ELR (cell line): ENCODE measurements at places on chromosomes 2 and 18.
A peak's percentile ranks its signal among the peaks of the same experiment; 100 is the strongest.

GRCh38 chr2:210561475-210561874 lies 5.1 kb downstream of the CPS1 start:
- no peak for DNase-seq

GRCh38 chr18:69961718-69962117 lies 14.0 kb upstream of the CD226 start:
- DNase-seq = no peak

- DNase-seq = no peak
Measured at GRCh38 chr2:39541011-39541930, 104.2 kb upstream of the MAP4K3 start.

DNA sequence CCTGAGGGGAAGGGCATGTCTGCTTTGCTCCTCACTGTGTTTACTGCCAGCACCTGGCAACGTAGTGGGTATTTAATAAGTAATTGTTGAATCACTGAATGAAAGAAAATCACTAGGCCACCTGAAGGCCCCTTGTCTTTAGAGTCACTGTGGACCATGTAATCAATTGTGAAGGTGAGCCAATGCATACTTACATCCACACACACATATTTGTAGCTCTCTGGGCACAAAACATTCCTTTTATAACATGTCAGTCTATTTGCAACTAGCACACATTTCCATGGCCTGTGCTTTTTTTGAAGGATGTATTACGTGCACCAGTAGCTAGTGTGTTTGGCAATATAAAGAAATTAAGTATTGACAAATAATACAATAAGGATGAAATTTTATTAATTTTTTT lies 11.2 kb downstream of the ATP8B1 start:
- no peak for DNase-seq

DNA sequence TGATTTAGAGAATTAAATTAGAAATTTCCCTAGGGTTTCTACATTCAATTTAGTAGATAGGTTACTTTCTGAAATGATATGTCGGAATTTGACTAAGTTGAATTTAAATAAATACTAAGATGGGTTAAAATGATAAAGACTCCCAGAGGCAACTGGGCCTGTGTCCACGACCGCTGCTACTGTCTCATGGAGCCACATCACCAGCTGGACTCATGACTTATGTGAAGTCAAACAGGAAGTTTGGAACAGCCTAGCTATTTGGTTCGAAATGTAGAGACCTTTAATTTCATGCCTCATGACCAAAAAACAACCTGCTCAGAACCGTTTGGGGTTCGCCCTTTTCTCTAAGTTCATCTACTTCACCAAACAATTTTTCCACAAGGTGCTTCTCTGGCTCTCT lies 22.2 kb downstream of the GRHL1 start:
- DNase-seq = peak; percentile 32

DNA sequence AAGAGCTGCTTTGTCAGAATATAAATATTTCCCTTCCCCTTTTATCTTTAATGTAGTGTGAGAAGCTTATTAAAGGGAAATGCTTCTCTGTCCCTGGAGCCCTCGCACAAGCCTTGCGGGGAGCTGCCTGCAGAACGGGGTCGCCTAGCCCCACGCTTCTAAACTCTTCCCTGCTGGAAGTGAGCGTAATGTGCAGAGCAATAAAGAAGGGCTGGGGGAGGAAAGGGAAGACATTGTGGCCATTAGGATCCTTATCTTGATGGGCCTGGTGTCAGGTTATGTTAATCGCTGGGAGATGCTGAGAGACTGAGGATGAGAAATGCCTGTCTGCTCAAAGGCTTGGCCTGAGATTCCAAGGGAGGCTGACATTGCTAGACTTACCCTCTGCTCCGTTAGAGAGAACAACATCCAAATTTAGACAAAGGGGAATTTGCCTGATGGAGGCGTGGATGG lies 18.9 kb upstream of the FZD7 start:
- DNase-seq = no peak

GRCh38 chr2:95526360-95527341 lies 42.1 kb upstream of the TRIM43B start:
- peak; percentile 78 for DNase-seq

DNA sequence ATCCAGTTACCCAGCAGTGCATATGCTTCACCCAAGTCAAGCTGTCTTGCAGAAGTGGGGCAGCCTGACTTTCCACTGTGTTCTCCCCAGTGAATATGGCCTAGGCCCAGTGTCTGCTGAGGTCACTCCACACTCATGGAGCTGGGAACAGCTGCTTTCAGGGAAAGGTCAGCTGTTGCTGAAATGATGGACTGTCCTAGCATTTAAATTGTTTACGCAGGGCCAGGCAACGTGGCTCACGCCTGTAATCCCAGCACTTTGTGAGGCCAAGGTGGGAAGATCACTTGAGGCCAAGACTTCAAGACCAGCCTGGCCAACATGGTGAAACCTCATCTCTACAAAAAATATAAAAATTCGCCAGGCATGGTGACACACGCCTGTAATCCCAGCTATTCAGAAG lies 86.5 kb downstream of the LIPG start:
- no peak for DNase-seq
